Stimulated activated CD4-positive, alpha-beta T cell treated with anti-CD3 and anti-CD28 coated beads, Interleukin-1b, Interleukin-23, amount 100 ng/mL, for 4 hours (primary cell): ENCODE measurements at places on chromosomes 5 and 9.

DNA sequence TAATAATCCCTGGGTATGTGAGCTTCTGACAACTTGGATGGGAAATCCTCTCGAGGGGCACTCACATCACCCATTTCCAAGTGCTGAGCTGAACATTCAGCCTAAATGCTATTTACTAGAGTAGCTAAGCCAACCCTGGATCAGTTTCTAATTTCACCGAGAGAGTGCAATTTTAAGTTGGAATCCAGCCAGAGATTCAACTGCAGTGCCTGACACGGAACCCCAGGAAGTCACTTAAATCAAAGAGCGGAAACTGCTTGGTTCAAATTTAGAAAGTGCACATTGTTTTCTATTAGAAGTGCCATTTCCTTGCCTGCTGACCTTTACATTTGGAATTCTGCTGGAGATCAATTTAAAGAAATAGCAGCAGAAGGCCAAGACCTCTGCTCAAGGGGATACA lies 8.8 kb downstream of the SPRY4 start:
- DNase-seq = no peak

DNA sequence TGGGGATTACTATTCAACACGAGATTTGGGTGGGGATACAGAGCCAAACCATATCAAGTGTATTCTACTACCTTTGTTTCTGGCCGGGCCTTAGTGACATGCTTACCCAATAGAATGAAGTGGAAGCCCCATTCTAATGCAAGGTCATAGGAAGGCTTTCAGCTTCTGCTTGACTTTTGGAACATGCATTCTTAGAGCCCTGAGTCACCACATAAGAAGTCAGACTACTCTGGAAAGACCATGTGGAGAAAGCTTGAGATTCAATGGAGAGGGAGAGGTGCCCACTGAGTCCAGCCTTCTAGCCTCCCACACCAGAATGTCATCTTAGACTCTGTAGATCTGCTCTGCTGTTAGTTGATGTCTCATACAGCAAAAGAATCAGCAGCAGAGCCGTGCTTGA lies 155.7 kb upstream of the FBN2 start:
- DNase-seq = no peak

GRCh38 chr9:82148901-82149461 lies 160.4 kb downstream of the SPATA31D1 start:
- no peak for DNase-seq

DNA sequence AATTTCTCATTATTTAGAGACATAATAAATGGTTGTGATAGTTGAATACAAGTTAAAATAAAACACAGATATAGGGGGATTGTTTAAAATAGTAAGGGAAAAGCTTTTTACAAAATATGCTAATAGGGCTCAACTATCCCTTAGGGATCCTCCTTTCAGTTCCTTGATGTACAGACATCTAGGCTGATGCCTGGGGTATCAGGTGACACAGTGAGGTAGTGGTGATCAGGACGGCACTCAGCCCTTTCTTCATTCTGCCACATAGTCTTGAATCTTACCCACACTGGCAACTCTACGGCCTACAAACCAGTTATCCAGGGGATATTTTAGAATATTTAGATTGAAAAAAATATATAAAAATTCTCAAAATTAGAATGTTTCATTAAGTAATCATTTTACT lies 12.5 kb upstream of the SLC35D2 start:
- no peak for DNase-seq

DNA sequence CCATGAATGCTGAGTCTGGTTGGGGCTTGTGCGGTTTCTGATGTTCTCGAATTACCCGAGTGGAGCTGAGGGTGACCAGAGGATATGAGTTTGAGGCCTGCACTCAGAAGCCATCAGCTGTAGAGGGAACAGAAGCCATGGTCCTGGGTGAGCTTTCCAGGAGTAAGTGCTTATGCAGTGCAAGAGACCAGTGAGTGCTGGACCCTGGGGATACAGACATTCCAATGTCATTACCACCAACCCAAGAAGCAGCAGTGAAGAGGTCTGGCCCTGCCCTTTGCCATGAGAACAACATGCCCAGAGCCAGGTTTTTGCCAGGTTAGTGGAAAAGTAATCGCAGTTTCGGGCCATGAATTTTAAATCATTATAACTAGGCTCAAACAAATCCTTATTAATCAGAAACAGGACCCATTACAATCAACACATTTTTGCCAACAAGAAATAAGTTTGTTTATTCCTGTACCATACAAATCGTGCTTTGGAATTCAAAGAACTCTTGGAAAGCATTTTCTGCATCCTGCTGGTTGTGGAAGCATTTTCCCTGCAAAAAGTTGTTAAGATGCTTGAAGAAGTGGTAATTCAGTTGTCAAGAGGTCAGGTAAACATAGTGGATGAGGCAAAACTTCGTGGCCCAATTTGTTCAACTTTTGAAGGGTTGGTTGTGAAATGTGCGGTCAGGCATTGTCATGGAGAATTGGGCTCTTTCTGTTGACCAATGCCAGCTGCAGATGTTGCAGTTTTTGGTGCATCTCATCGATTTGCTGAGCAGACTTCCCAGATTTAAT lies 154.6 kb downstream of the SYK start:
- DNase-seq = no peak

DNA sequence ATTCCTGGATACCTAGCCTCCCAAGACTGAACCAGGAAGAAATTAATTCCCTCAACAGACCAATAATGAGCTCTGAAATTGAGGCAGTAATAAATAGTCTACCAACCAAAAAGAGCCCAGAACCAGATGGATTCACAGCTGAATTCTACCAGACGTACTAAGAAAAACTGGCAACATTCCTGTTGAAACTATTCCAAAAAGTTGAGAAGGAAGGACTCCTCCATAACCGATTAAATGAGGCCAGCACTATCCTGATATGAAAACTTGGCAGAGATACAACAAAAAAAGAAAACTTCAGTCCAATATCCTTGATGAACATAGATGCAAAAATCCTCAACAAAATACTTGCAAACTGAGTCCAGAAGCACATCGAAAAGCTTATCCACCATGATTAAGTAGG lies 392.5 kb upstream of the GRAMD2B start:
- DNase-seq = no peak

DNA sequence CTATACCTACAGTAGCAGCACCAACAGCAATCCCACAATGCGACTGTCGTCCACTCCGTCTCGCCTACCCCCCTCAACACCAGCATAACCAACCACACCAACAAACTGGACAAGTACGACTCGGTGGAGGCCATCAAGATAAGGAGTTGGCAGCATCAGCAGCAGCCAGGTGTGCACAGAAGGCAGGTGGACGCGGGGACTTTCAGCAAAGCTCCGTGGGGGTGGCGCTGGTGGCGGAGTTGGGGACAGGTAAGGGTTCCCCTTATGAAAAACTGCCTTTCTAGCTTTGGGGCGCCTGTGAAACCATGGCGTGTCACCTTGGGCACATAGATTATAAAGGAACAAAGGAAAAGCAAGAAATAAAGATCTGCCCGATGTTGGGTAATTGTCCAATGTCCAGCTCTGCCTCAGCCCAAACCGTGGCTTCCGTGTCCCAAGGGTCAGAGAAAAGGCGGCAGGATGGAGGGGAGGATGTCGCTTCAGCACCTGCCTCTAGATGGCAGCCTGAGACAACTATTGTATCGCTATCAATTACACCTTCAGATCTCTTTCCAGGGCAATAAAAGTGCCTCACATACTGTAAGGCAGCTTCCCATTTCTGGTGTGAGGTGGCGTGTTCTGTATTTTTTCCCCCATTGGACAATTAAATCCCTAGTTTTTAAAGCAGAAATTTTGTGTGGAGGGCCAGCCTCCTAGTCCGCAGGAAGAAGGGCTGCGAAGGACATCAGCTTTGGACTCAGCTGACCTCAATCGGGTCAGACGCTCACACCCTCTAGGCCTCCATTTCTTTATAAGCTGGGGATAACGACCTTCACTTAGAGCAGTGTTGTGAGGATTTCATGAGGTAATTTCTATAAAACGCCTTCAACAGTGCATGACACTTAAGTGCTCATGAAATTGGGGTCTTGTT lies 58.8 kb downstream of the MTRR start:
- DNase-seq = peak; percentile 13

DNA sequence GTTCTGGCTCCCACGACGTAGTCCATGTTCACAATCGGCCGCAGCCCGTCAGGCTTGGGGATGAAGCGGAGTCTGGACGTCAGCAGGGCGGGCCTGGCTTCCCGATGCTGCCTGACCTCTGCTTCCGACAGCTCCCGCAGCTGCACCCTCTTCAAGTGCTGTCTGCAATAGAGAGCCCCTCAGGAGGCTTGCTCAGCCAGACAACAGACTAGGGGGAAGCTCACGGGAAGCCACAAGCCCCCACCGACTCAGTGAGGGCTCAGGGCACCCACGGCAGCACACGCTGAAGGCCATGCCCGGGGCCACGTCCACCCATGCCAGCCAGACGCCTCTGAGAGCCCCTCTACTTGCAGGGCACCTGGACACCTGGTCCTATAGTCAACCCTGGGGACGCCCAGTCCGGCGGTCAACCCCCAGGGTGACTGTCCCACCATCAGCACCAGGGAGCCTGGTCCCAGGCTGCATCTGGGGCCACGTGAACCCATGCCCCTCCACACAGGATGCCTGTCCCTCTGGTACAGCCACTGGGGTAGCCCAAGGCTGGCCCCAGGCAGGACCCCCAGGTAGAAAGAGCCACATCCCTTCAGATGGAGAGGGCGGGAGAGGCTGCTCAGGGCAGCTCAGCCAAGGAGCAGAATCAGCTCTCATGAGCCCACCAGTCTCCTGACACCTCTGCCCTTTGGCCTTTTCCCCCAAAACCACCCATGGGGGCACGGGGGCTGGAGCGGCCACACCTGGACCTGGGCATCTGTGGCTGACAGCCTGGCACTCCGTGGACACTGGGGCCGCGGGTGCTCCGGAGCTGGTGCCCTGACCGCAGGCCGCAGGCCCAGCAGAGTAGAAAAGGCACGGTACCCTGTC lies 14.5 kb downstream of the TERT start:
- no peak for DNase-seq

GRCh38 chr5:69113851-69114250 lies 20.0 kb downstream of the SLC30A5 start:
- DNase-seq = no peak

DNA sequence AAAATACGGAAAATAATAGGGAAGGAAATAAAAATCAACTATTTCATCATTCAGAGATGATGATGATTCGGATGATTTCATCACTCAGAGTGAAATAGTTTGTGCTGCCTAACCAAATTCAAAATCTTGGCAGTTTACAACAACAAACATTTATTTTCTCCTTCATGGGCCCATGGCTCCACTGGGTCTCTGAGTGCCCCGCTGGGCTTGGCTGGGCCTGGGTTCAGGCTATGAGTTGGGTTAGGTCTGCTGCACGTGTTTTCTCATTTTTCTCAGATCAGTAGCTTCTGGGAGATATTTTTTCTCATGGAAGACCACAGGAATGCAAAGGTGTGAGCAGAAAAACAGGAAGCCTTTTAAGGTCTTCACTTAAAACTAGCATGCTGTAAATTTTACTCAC lies 24.0 kb upstream of the F2RL1 start:
- DNase-seq = no peak

DNA sequence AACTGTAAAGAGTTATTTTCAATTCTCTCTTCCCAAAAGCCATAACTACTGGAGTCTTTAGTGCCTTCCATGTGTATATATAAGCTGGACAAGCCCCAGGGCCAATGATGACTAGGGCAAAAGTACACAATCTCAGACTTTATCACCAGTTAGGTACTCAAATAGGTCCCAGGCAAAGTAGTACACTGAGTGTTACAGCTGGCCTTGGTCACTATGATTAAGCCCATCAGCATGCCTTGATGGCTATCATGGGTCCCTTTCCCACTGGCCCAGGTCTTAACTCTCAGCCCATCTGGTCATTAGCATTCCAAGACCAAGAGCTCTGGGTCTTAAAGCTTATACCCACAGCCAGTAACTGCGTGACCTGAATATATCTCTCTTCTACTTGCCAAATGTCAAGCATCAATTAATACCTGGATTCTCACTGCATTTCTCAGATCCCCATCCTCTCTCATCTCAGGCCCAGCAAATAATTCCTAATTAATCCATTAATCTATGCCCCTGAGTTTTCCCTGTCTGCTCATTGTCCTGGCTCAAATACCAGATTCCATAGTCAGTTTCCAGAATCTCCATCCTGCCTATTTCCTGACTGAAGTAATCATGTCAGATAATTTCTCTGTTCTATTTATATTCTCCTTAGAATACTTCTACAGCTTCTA lies 62.3 kb downstream of the NR6A1 start:
- DNase-seq = no peak

DNA sequence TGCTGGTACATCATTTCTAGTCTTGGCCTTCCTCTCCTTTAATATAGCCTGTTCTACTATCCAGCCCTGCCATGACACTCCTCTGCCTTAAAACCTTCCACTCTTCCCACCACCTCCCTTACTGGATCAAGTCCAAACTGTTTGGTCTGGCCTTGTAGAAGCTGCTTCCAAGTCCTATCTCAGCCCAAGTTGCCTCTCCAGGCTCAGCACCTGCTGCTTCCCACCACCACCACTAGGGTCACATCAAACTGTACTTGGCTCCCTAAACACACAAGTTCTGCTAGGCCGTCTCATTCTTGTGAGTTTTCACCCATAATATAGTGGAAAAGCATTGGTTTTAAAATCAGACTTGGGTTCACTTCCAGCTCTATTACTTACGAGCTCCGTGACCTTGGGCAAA lies 1.4 kb downstream of the NDUFA8 start:
- peak; percentile 3 for DNase-seq

- no peak for DNase-seq
Measured at GRCh38 chr5:75167345-75167744, 69.3 kb downstream of the ANKRD31 start.

GRCh38 chr9:114035845-114036801 lies 42.0 kb downstream of the AMBP start:
- DNase-seq = no peak

GRCh38 chr5:108634617-108635288 lies 112.9 kb upstream of the FER start:
- no peak for DNase-seq

GRCh38 chr5:92378966-92379611 lies 996.0 kb upstream of the ARRDC3 start:
- DNase-seq = no peak

DNA sequence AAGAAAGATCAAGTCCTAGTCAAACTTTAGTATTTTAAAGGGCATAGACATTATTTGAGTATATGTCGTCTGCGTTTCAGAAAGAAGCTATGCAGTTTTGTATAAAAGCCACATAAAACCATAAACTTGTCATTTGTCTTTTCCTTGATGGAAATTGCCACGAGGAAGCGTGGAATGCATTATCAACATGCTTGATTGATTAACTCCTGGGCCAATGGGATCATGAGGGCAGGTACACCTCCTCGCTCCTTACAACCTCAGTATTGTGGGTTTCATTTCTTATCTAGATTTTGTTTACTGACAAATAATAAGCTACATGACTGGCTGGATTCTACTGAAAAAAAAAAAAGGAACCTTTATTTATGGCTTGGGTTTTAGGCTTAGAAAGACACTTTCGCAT lies 122.5 kb upstream of the RFX3 start:
- DNase-seq = no peak

GRCh38 chr5:6243706-6244338 lies 134.5 kb downstream of the MED10 start:
- no peak for DNase-seq

- no peak for DNase-seq
Measured at GRCh38 chr5:131647048-131647769, 12.2 kb upstream of the RAPGEF6 start.

- DNase-seq = no peak
Measured at GRCh38 chr5:61449804-61450492, 117.9 kb downstream of the ZSWIM6 start.
